ENCODE measurements at places on chromosomes 11 and 22.

GRCh38 chr11:65744026-65744698, 23.6 kb upstream of the RNASEH2C start:
- peak; percentile 93 for DNase-seq

GRCh38 chr22:38868286-38868721, 3.7 kb downstream of the CBX6 start:
- DNase-seq: no peak

DNA sequence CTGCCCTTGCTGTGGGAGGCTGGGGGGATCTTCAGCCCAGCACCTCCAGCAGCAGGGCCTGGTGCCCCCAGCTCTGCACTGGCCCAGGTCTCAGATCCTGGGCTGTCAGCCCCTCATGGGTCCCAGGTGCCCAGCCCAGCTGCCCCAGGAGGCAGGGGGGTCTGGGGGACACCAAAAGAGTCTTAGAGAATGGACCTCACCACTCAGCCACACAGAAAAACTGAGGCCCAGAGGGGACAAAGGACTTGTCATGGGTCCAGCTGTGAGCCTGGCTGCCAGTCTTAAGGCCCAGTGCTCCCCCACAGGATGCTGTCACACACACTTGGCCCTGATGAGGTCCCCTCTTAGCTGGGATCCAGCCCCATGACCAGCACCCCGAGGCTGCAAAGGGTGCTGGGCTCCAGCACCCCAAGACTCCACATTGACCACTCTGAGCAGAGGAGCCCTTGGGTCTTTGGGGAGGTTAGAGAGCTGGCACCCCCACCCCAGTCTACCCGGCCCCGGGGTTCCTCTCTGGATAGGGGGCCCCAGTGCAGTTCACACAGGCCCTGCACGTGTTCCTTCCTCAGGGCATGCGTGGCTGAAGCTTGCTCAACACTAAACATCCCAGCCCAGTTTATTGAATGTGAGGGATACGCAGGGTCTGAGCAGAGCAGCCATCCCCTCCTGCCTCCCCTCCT, 54.4 kb downstream of the IGLL5 start:
- DNase-seq: no peak

GRCh38 chr11:120027546-120028180, 110.2 kb downstream of the TRIM29 start:
- DNase-seq: no peak

DNA sequence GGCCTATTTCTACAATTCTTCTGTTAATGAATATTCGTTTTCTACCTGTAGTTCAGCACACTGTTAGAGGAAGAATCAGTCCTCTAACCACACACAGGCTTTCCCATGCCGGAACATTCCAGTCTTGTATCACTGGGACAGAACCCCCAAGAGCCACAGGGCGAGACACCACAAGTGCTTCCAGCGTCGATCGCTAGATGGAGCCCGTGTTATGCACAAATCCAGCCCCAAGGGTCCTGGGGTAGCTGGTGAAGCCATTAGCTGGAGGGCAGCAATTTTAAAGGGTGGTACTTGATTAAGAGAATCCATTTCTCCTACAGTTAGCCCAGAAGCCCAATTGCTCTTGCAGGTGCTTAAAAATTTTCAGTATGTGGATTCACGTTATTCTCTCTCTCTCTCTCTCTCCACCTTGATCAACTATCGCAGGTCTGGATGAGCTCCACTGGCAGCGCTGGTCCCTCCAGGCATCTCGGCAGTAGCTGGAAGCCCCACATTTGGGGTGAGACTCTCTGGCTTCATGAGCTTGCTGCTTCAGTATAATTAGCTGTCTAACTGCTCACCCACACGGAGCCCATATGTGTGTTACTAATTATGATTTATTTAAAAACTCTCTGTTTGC, 148.2 kb upstream of the SNX19 start:
- DNase-seq: peak; percentile 66

DNA sequence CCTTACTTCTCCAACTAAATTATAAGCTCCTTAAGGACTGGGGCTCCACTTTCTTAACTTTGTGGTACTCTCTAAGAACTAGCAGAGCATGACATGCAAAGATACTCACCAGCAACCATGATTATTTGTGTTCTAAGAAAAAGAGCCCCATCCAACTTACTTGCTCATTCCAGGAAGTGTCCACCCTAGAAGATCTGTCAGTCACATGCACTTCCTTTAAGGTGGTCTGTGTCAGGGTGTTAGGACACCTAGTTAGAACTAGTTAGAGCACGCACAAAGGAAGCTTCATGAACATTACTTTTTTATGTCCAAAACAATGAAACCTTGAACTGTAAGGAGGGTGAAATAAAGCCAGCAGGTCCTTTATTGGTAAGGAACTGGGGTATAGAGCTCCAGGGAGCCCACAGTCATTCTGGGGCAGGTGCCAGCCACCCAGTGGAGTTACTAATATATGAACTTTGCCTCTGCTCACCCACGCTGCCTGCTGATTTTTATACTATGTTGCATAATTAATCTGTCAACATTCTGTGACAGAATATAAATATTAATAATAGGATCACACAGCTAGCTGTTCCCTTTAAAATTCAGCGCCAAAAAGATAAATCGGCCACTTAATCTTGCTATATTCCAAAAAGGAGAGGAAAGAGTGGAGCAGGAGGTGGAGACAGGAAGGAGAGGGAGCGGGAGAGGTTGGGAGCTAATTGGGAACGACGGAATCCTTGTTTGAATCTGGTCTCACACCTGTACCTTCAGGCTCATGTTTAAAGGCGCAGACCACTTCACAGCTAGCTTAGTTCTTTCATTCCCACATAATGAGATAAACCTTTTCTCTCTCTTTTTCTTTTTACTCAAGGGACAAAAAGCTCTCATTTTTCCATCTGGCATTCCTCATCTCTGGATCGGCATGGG, 755.0 kb downstream of the OPCML start:
- no peak for DNase-seq

DNA sequence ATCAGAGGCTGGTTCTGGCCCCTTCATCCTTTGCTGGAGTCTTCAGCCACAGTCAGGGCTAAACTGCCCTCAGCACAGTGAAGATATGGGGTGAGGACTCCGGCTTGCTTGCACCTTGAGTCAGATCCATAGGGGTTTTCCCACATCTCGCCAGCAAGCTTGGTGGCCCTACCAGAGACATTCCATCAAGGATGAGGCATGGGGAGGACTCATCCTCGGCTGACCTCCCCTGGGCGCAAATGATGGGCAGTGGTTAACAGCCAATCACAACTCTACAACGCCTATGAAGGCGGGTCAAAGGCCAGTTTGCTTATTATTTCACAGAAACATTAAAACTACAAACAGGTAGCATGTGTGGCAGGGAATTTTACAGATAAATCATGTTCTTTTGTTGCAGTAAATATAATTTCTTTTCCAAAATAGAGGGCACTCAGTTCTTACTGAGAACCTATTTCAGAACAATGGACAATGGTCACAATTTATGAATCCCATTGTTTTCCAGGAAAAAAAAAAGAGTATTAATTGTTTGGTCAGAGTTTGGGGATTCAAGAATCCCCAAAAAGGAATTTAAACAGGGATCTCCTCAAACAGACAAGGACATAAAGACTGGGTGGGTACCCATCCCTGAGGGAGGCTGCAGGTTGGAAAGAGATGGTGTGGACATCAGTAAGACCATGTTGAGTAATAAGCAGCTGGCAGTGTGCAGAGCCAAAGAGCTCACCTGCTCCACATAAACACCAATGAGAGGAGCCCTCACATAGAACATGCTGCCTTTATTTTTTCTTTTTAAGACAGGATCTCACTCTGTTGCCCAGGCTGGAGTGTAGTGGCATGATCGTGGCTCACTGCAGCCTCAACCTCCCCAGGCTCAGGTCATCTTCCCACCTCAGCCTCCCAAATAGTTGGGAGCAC, 14.8 kb downstream of the PLAAT3 start:
- no peak for DNase-seq

- no peak for DNase-seq
Observed at GRCh38 chr11:111413849-111414248, 34.8 kb upstream of the POU2AF1 start.

GRCh38 chr11:13841393-13841792, 121.1 kb upstream of the SPON1 start:
- DNase-seq: no peak

- peak; percentile 52 for DNase-seq
Observed at GRCh38 chr11:83151274-83151977, 5.5 kb upstream of the PCF11 start.

GRCh38 chr11:8683115-8683807, 669 bp downstream of the RPL27A start:
- peak; percentile 75 for DNase-seq

DNA sequence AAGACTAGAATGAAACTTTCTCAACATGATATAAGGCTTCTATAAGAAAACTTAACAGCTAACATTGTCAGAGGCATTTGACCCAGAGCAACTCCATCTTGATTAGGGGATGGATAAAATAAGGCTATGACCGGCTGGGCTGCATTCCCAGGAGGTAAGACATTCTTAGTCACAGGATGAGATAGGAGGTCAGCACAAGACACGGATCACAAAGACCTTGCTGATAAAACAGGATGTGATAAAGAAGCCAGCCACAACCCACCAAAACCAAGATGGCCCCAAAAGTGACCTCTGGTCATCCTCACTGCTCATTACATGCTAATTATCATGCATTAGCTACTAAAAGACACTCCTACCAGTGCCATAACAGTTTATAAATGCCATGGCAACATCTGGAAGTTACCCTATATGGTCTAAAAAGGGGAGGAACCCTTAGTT, 135.2 kb downstream of the TTC28 start:
- no peak for DNase-seq

- DNase-seq: no peak
Observed at GRCh38 chr11:8652140-8652539, 30.3 kb downstream of the TRIM66 start.

- peak; percentile 25 for DNase-seq
Observed at GRCh38 chr11:117834068-117834810, 9.7 kb upstream of the FXYD2 start.

GRCh38 chr11:110185121-110185591, 92.0 kb downstream of the ZC3H12C start:
- DNase-seq: no peak

DNA sequence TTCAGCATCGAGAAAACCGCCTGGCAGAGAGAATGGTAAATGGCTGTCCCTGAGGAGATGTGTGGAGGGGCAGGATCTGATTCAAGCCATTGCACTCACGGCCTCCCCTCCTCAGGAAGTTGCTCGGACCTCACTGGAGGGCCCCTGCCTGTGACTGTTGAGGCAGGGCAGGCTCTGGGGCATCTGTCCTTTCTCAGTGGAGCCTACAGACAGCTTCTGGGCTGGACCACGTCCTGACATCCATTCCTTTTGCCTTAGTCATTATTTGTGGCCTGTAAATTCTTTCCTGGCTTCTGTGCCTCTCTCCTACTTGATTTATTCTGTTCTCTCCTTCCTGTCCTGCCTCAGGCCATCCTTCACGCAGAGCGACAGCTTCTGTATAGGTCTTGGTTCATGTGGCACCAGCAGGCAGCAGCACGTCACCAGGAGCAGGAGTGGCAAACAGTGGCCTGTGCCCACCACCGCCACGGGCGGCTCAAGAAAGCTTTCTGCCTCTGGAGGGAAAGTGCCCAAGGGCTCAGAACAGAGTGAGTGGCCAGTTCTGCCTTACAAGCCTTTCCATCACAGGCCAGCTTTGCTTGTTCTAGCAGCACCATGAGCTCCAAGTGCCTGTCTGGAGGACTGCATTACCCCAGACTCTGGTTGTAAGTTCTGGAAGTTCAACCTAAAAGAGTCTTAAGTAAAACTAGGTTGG, 59.6 kb downstream of the PISD start:
- no peak for DNase-seq

DNA sequence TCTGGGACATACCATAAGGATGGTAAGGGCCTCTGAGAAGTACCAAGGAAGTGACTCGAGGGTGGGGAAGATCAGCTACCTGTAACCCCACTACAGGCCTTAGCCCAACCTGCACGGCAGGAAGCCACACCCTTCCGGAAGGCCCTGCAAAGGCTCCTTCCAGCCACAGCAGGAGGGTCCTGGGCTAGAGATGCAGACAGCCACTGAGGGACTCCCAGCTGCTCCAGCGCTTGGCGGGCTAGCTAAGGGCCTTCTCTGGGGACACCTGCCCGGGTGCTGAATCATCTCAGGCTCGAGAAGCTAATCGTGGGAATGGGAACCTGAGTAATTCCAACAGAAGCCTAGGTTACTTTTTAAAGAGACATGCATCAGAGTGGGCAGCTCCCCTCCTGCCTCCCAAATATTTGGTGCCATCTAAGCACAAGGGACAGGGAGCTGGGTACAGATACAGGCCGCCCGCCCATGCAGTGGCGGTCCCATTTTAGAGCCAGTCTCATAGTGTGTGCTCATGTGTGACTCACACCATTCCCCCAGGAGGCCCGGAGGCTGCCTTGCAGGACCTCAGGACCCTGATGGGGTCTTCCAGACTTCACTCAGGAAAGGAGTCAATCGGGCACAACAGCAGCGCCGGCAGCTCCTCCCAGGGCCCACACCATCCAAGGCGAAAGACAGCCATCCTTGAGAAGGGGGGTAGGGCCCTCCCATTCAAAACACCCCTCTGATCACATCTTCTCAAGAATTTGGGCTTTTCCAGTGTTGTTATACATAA, 8.0 kb downstream of the MYH9 start:
- DNase-seq: no peak

DNA sequence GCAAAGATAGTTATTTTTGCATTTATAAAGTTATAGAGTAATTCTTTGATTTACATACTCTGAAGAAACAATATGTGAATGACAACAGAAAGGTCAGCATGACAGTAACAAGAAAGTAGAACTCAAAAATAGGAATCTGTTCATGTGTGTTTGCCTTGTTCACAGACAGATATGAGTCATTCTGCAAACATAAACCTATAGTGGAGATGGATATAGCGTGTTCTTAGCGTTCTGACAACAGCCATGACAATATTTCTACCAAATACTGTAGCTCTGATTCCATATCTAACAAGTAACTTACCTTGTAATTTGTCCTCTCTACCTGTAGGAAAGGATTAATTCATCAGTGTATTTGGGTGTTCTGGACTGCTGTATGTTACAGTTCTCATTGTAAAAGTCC, 208.5 kb upstream of the MTMR2 start:
- DNase-seq: peak; percentile 89

GRCh38 chr11:6523253-6523652, 26.2 kb downstream of the DNHD1 start:
- no peak for DNase-seq

- no peak for DNase-seq
Observed at GRCh38 chr11:116932181-116932580, 94.8 kb upstream of the APOA1 start.

- DNase-seq: no peak
Observed at GRCh38 chr22:22369964-22370270, 125.3 kb downstream of the VPREB1 start.

All from DMS53 (cell line).